ENCODE measurements at places on chromosomes 1 and 21.
A peak's percentile ranks its signal among the peaks of the same experiment; 100 is the strongest.

DNA sequence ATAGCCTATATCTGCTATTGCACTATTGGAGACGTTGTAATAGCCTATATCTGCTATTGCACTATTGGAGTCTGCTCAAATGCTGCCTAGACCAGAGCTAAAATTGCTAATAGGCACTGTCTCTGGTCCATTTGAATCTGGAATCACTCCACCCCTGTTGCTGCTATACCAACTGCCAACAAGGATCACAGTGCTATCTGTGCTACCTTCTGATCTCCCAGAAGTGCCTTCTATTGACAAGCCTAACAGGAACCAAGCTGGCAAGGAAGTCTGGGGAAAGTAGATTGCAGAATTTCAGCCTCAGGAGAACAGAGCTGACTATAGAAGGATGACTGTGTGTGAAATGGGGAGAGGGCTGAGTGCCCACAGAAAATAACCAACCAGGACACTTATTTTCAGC is 15.9 kb downstream of the RWDD3 start:
- no peak for DNase-seq

GRCh38 chr1:201773764-201774163 is 55.2 kb upstream of the IPO9 start:
- no peak for DNase-seq

DNA sequence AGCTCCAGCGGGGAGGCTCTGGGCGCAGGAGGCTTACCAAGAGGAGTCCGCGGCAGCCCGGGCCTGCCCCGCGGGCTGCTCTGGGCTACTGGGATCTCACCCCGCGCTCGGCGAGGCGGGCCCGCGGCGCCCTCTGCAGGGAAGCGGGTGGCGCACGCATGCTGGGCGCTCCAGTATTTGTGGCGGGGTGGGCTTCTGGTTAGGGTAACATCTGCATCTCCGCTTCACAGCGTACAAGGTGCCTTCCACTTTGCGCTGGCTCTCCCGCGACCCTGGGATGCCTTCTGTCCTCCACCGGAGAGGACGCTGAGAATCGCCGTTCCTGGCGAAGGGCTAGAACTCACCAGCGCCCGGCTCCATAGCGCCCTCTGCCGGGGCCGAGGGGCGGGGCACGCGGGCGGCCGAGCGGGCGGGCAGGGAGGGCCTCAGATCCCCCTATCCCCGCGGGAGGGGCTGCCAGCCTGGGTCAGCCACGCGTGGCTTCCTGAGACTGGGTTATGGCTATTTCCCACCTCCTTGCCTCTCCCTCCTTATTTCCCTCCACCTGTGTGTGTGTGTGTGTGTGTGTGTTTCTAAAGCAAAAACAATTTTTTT is 46.6 kb upstream of the CTBS start:
- peak; percentile 56 for DNase-seq

- DNase-seq, result no peak
Observed at GRCh38 chr1:230301822-230302221, 124.3 kb downstream of the PGBD5 start.

DNA sequence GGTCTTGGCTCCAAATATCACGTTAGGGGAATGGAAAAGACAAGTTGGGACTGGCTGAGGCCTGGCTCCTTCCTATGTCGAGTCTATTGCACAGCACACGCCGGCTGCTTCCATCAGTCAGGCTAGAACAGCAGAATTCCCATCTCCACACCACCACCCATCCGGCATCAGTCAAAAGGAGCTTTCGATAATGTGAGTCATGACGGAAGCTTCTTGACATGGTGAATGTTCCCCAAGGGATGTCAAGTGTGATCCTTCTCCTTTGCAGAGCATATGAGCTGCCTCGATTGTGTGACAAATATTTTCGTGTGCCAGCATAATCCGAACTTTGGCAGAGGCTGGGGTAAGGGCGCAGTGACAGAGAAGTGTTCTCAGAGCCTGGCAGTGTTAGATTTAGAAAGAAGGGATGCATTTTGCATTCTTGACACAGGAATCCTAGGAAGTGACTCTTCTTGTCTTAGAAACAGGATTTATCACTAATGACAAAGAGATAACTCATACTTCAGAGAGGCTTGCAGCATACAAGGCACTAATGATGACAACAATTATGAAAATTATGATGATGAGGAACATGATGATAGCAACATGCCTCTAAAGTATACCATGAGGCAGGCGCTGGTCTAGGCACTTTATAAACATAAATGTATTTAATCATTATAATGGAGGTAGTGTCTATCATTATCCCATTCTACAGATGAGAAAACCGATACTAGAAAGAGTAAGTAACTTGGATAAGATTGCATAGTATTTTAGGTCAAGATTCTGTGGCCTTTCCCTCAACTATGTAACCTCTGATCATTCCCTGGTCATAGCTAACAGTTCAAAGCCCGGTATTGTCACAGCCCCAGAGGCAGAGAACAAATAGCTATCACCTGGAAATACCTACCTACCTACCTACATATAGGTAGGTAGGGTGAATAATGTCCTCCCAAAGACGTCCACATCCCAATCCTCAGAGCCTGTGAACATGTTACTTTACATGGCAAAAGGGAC is 135.0 kb downstream of the KCNJ6 start:
- DNase-seq, result no peak

- DNase-seq, result no peak
Observed at GRCh38 chr1:94843846-94844245, 23.7 kb downstream of the SLC44A3 start.

DNA sequence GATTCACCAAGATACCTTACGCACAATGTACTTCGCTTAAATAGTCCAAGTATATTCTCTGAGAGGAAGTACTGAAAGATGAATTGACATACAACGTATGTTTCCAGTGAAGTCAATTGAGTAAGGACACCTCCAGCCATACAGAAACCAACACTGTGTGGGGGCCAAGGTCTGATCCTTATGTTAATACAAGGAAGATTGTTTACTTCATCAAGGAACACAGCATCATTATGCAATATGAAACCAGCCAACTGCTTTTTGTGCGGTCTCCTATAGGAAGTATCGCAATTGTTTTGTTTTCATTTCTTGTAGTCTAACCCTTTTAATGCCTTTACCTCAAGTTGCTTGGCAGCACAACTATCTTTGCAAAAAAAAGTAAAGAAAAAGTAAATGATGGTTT is 28.2 kb upstream of the TEKT2 start:
- DNase-seq, result no peak

DNA sequence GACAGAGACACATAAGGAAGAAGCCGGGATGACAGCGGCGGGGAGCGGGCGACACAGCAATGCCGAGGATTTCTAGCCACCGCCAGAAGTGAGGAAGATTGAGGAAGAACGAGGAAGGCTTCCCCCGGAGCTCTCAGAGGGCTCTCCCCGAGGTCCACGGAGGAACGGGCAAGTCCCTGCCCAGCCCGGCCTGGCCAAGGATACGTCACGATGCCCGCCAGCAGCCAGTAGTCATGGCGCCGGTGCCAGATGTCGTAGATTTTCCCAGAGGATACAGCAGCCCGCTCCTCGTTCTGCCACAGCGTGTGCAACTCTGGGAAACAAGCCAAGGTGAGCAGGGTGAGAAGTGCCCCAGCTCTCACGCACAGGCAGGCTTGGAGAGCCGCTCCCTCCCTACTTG is 65.9 kb downstream of the KCNAB2 start:
- DNase-seq, result no peak

DNA sequence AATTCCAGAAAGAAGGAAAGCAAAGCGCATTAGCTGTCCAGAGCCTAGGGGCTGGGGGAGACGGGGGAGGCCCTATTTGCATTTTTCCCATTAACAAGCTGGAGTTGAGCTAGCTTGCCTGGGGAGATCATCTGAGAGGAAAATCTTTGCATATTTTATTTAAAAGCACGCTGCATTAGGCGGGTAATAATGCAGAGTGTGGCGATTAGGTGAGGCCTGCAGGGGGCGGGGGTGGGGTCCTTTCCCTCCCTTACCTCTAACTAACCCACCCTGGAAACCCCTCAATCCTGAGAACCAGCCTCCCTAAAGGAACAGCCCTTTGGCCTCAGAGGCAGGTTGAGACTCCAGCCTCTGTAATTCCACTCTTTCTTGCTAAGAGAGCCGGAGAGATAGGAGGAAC is 16.2 kb downstream of the C1orf216 start:
- DNase-seq, result no peak

DNA sequence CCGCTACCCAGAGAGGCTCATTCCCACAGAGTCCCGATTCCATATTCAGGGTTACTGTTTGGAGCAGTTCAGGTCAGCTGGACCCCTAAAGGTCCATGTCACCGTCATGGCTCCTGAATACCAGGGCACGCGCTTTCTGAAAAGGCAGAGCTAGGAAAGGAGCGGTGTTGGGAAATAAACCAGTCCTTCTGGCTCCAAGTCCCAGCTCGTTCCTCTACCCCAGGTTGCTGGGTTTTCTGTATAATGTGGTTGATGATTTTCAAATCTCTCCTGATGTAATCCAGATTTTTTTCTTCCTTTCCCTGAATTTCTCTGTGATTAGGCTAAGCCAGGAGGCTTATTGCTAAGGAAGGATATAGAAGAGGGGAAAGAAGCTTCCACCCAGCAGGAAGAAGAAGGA is 14.0 kb upstream of the PKP1 start:
- no peak for DNase-seq

DNA sequence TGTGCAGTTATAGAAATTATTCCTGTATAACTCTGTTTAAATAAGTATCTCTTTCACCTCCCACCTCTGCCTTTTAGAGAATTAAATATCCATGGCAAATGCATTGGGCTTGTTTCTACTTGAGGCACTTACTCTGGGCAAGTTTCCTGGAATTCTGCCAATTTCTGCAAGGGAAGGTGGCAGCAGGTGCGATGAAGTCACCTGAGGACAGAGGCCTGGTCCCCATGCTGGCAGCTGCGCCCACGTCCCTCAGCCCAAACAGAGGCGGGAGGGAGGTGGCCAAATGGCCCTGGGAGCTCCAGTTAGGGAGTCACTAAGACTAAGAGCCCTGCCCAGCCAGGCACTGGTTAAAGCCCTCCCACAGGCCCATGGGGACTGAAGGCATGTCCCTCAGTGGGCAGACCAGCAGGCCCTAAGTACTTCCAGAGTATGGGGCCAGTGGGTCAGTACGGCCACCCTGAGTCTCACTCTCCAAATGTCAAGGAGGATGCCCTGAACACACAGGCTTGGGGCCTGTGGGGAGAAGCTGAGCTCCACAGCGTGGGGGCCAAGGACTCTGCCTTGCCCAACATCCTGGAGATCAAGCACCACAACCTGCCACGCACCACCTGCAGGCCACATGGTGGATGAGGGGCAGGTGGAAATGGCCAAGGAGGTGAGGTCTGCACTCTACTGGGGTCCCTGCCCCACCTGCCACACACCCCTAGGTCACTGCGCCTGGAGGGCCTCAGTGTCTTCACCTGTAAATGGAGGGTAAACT is 19.4 kb downstream of the ACOT7 start:
- DNase-seq, result no peak

GRCh38 chr1:33442141-33442540 is 11.2 kb upstream of the PHC2 start:
- DNase-seq, result no peak

GRCh38 chr1:39003281-39003680 is 12.2 kb downstream of the AKIRIN1 start:
- DNase-seq, result no peak

DNA sequence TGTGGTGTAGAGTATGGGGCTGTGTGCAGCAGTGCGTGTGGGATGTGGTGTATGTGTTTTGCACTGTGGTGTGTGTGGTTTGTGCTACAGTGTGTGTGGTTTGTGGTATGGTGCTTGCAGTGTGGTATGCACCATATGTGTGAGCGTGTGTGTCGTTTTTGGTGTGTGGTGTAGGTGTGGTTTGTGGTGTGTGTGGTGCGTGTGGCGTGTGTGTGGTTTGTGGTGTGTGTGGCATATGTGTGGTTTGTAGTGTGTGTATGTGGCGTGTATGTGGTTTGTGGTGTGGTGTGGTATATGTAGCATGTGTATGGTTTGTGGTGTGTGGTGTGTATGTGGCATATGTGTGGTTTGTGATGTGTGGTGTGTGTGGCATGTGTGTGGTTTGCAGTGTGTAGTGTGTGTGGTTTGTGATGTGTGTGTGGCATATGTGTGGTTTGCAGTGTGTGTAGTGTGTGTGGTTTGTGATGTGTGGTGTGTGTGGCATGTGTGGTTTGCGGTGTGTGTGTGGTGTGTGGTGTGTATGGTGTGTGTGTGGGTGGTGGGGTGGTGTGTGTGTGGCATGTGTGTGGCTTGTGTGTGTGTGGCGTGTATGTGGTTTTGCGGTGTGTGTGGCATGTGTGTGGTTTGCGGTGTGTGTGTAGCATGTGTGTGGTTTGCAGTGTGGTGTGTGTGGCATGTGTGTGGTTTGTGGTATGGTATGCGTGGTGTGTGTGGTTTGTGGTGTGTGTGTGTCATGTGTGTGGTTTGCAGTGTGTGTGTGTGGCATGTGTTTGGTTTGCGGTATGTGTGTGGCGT is 53.5 kb upstream of the TRAPPC10 start:
- no peak for DNase-seq

All from NCI-H1436 treated with DMSO at 0.1 percent for 48 hours (cell line).